ENCODE measurements at places on chromosomes 7 and 10.

DNA sequence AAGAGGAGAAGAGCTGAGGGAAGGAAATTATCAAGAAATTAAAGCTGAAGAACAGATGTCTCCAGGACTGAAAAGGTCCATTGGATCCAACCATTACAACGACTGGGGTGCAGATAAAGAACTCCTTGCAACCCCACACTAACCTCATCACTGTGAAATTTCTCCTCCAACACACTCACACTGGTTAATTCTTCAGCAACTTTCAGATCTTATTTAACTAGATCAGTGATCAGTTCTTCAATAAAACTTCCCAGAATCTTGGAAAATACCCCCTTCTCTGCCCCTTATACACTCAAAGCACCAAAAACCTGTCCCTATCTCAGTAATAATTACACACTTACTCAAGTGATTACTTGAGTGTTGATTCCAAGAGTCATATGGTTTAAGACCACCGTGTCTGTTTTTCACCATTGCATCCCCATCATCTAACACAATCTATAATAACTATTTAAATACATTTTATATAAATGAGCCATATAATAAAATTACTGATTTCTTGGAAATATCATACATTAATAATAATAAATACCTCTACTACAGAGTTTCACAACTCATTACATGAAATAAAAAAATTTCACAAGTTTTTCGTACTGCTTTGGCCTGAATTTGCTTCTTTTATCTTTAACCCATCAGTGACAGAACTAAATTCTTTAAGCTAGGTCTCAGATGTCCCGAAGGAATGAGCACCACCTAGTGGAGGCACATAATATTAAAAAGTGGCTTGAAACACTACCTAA, 123.7 kb downstream of the MPP7 start:
- peak; percentile 74 for DNase-seq

DNA sequence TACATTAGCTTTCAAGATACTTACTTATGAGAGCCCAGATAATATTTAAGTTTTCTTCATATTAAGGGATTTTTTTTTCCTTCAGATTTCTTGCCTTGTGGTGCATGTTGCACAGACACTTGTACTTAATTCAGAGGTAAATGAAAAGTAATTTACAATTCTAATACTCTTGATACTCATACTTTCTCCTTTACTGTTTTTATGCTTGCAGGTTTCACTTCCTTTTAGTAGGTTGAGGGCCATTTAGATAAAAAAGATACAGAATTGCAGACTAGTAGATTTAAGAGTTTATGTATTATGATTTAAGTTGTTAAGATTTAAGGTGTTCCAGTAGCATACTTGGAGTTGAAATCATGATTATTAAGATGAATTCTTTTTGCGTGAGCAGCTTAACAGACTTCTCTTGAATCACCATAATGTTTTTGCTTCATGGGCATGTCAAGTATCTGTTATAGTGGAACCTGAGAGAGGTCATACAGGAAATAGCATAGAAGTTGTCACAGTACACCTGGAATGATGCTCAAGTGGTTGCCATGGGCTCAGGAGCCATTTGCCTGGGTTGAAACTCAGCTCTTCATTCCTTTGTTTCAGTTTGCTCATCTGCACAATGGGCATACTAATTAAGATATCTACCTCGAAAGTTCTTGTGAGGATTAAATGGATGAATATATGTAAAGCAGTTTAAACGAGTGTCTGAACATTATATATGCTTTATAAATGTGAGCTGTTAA, 174.8 kb upstream of the PRPS1L1 start:
- DNase-seq = no peak

- no peak for DNase-seq
These were observed 34.1 kb downstream of the GSDME start for GRCh38 chr7:24723178-24723530.

DNA sequence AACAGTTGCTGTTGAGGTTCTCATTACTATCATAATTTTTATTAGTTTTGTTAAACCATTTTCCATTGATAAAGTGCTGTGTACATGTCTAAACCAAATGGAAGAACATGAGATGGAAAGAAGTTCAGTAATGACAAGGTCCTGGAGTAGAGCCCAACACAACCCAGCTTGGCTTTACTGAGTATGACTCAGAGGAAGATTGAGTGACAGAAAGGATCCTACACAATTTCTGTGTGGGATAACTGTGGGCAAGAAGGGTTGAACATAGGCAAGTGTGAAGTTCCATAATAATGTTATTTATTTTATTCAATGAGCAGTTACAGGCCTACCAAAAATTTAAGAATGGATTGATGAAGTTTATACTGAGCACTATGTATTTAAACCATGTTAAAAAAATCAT, 15.9 kb downstream of the PRKG1 start:
- no peak for DNase-seq

GRCh38 chr7:140225562-140226249, 48.9 kb upstream of the KDM7A start:
- DNase-seq = peak; percentile 25

- DNase-seq = no peak
These were observed 23.7 kb downstream of the ACSL5 start for GRCh38 chr10:112397592-112397991.

GRCh38 chr10:124691002-124691401, 53.2 kb downstream of the FAM53B start:
- no peak for DNase-seq

- DNase-seq = no peak
These were observed 1.9 kb upstream of the LRRC18 start for GRCh38 chr10:48941427-48942075.

- DNase-seq = no peak
These were observed 31.8 kb downstream of the SLC35B4 start for GRCh38 chr7:134284952-134285351.

- no peak for DNase-seq
These were observed 40.3 kb downstream of the ZNF22 start for GRCh38 chr10:45040921-45041542.

DNA sequence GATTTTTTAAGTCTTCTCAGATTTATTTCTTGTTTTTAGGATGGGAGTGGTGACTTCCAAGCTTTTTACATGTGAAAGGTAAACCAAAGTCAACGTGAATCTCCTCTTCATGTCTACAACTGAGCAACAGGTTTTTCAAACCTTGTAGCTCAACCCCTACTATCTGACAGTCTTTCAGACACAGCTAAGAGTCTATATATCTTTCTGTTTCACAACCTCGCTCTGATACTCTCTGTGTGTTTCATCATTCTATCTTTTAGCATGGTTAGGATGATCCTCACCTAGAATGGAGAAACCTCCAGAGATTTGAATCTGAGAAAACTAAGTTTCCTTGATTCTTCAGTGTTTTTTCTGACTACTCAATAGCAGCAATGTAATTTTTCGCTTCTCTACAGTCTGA, 96.1 kb downstream of the EPDR1 start:
- no peak for DNase-seq

- no peak for DNase-seq
These were observed 181.4 kb downstream of the AKR1D1 start for GRCh38 chr7:138257459-138258196.

DNA sequence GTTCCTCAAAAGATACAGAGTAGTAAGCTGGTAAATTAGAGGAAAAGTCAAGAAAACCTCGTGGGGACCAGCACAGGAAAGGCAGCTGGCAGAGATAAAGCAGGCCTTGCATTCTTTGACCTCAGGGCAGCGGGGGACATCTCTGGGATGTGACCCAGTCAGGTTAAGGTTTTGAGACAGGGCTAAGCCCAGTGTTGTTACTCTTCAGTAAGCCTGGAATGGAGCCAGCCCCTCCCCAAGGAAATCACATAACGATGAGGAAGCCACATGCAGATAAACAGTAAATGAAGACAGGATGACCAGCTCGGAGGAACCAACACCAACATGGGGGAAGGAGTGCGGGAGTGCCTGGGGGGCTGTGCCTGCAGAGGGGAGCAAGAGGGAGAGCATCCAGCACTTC, 99.6 kb downstream of the JAZF1 start:
- no peak for DNase-seq

DNA sequence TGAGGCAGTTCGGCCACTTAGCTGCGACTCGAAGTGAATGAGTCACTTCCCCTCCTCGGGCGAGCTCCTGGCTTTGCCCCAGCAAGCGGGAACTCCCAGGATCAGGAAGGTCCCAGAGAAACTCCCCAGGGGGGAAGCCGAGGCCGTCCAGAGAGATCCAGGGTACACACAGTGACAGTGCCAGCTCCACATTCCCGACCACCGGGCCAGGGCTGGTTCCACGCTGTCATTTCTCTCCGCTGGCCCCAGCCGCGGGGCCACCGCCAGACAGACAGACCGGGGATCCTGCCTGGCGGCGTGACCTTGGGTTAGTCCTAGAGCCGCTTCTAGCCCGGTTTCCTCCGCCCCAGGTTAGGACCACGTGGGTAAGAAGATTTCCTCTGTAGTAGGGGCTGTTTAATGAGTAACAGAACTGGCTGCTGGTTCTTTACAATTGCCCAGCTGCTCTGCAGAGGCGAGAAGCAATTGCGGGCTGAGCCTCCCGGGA, 463 bp upstream of the UPP1 start:
- DNase-seq = no peak

GRCh38 chr10:127977357-127978009, 70.6 kb downstream of the PTPRE start:
- DNase-seq = no peak

- no peak for DNase-seq
These were observed 33.5 kb downstream of the CUL2 start for GRCh38 chr10:35056686-35057085.

DNA sequence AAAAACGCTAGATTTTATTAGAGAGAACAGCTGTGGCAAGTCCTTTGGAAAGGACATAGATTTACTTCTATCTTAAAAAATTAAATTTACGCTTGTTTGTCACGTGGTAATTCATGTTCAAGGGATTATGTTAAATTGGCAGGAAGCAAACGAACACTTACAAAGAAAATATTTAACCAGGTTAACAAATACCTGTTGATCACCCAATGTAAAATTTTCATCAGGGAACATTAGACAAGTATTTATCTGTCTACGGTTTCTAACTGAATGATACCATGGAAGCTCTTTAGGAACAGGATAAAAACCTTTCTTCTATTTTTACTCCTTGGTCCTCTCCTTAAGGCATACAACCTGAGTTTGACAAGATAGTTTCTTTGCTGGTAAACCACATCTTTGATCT, 122.2 kb downstream of the NOC3L start:
- no peak for DNase-seq

DNA sequence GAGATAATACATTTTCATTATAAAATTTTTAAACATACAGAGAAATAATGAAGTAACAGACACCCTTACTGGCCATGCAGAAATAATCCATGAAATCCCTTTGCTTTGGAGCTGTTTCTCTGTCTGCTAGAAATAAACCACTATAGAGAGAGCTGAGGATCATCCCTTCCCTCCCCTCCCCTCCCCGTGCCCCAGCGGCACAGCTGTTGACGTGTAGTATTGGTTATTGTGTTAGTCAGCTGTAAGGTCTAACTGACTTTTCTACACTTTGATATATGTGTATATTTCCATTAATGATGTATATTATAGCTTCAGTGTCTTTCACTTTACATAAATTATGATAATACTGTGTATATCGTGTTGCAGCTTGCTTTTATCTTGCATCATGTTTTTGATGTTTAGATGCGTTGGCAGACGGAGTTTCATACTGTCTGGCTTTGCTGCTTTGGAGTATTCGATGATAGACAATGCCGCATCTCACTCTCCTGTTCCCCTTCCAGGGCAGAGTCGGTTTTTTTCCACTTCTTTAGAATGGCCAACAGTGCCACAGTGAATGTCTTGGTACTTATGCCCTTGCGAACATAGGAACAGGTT, 27.4 kb upstream of the GRID1 start:
- DNase-seq = no peak

DNA sequence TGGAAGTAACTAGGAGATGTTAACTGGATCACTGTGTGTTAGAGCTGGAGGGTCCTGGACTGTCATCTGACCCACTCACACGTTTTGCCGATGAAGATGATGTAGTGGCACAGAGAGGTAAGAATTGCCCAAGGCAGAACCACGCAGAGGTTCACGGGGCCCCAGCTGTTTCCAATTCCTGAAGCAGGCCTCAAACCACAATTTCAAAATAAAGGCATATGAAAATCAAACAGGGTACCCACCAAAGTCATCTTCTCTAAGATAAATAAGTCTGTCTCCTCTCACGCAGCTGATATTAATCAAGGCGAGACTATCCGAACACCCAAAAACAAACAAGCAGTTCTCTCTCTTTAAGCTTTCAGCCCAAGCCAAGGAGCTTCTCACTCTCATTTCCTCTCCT, 113.3 kb upstream of the JCAD start:
- DNase-seq = no peak

- DNase-seq = no peak
These were observed 175.4 kb downstream of the SORCS3 start for GRCh38 chr10:104816501-104816900.

GRCh38 chr7:55774327-55775050, 88.1 kb downstream of the SEPTIN14 start:
- DNase-seq = no peak

- no peak for DNase-seq
These were observed 32.7 kb downstream of the VWA2 start for GRCh38 chr10:114271779-114272167.

DNA sequence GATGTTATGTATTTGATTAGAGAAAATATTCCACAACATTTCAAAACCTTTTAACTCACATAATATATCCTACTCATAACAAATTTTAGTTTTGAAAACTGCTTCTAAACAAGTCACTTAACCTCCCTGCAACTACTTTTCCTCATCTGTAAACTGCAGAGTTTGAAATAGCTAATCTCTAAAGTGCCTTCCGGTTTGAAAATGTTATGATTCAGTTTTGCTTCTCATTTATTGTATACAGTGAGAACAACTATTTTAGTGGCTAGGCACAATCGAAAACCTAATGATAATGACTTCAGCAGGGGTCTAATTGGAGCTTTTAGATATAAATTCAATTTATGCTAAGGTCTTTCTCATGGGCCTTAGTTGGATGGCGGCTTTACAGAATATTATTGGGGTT, 30.7 kb upstream of the TEX47 start:
- no peak for DNase-seq

GRCh38 chr10:78248651-78249464, 215.2 kb downstream of the RPS24 start:
- no peak for DNase-seq

- DNase-seq = peak; percentile 75
These were observed 4.1 kb downstream of the ACBD7 start for GRCh38 chr10:15084502-15084922.

GRCh38 chr7:65279795-65280194, 93.9 kb upstream of the ZNF92 start:
- DNase-seq = no peak

GRCh38 chr10:19815036-19815730, 1.0 kb upstream of the PLXDC2 start:
- DNase-seq = no peak

GRCh38 chr10:114874827-114875411, 53.3 kb downstream of the FHIP2A start:
- DNase-seq = no peak

- no peak for DNase-seq
These were observed 21.8 kb downstream of the IFT22 start for GRCh38 chr7:101299511-101300464.

DNA sequence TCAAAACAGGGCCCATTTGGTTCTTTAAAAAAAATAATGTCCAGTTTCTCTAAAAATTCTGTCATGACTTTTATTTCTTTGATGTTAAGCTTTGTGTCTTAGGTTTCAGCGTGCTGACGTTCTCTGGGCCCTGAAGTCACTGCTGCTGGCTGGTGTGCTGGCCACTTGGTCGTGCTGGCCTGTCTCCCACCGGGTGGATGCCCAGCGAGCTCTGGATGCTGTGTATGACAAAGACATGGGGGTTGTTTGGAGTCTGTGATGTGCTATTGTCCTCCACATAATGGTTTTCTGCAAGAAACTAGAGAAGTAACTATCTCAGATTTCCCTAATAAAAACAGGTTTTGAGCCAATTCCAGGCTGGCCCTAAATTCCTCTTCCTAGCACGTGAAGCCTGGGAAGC, 9.5 kb upstream of the IDI2 start:
- DNase-seq = no peak

- no peak for DNase-seq
These were observed 8.9 kb upstream of the LBX1 start for GRCh38 chr10:101237982-101238731.
